ENCODE measurements at places on chromosomes 2 and 18.
A peak's percentile ranks its signal among the peaks of the same experiment; 100 is the strongest.

- DNase-seq: no peak
Measured at GRCh38 chr2:200509235-200509611, 645 bp downstream of the KCTD18 start.

GRCh38 chr2:219398721-219399363 lies 11.1 kb upstream of the DNPEP start:
- DNase-seq: no peak

DNA sequence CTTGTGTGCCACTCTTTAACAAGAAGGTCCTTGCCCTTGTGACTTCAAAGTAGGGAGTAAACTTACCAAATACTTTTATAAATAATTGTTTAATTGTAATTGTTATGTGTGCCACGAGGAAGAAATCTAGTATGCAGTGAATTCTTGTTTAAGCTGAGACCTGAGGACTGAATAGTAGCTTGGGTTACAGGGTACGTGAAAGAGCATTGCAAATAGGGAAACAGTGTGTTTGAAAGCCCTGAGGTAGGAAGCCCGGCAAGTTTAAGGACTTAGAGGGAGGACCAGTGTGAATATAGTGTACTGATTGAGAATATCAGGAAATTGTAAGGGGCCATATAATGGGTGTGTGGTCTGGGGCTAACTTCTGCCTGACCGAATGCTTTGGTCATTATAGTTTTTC lies 26.2 kb downstream of the PHLPP1 start:
- DNase-seq: no peak

GRCh38 chr2:219269362-219270054 lies 9.7 kb upstream of the DNAJB2 start:
- no peak for DNase-seq

GRCh38 chr2:203453858-203454451 lies 81.1 kb downstream of the RAPH1 start:
- DNase-seq: peak; percentile 51

- no peak for DNase-seq
Measured at GRCh38 chr2:112150851-112151250, 12.7 kb downstream of the FBLN7 start.

DNA sequence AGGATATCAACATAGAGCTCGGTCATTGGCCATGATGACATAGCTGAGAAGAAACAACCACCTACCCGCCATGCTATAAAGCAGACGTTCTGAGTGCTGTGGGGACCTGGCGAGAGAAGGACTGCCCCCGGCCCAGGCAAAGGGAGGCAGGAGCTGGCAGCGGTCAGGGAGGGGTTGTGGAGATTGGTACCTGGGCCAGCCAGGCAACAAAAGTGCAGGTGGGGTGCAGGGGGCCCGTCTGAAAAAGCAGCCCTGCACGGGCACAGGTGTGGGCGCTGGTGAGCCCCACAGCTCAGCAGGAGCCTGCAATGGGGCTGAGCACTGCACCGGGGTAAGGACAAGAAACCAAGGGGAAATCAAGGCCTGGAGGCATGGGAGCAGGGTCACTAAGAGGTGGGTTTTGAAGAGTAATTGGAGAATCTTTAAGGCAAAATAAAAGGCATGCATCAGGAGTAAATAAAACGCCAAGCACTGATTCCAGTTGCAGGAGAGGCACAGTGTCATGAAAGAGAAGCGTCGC lies 464.0 kb downstream of the EIPR1 start:
- DNase-seq: no peak

DNA sequence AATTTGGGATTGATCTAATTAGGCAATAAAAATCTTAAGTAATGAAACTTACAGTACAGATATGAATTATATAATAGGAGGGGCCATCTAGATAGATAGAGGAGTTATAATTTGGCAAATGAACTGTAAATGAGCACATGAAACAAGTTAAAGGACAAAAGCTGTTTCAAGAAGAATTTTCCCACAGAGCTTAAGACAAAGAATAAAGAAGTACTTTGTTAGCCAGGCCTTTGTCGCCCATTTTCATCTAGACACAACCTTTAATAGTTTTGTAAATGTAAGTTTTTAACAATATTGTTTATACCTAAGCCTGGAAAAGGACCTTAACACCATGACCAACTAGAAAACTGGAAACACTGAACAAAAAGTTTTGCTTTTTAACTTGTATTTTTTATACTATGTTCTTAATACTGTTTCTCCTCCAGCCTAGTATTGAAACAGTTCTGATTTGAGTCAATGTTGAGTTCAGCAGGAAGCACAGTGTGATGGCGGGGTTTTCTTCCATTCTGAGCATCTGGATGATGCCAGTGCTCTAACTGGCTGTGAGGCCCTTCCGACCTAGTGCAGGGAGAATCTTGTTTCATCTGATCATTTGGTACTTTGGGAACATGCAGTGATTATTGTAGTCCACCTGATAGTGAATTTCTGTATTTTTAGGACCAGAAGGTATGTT lies 37.6 kb downstream of the FARP2 start:
- no peak for DNase-seq

DNA sequence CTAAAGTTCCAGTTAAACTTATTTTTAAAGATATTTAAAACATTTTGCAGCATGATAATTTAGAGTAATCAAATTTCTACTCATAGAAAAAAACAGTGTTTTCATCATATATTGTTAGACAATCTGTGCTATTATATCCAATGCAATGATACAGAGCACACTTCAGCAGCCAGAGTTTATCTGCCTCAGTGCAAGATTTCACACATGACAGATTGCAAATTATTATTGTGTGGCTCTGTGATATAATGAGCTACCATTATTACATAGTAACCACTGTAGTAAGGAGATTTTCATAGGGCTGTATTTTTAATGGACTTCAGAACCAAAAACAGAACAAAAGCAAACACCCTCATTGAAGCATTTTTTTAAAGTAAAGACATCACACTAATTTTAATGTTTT lies 762.4 kb downstream of the DSC3 start:
- no peak for DNase-seq

GRCh38 chr2:192250961-192251360 lies 56.2 kb upstream of the TMEFF2 start:
- DNase-seq: no peak

DNA sequence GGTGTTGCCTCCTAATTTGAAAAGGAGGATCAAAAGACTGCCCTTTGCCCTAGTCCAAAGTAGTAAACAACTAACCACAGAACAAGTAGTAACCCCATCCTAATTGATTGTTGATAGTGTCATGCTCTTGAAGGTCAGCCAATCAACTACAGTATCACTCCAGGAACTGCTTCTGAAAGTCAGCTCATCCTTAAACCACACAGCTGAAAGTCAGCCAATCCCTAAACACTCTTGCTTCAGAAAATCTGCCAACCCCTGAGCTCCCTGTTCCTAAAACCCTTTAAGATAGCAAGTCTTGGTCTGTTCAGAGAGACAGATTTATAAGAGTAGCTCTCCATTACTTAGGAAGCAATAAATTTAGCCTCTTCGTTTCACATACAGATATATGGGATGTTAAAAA lies 51.6 kb upstream of the CPO start:
- no peak for DNase-seq

DNA sequence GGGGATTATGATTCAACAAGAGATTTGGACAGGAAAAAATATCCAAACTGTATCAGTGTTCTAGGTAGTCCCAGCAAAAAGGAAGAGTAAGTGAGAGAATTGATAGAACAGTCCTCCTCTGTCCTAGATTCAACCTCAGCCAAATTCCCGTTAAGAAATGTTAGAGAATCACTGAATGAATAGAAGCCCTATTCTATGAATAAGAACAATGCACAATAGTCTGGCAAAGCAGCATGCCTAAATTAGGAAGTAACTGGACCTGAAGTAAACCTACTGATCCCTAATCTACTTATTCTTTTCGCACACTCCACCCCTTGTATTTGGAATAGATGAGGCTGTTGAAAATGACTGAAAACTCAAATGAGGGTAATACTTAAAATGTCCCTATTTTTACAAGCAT lies 1665.5 kb downstream of the LRP1B start:
- DNase-seq: no peak

GRCh38 chr18:47929681-47930198 lies 719 bp downstream of the SMAD2 start:
- DNase-seq: peak; percentile 22

- no peak for DNase-seq
Measured at GRCh38 chr2:158633261-158633660, 161.9 kb upstream of the DAPL1 start.

GRCh38 chr2:137937778-137938177 lies 26.5 kb upstream of the HNMT start:
- no peak for DNase-seq

GRCh38 chr2:61125123-61125710 lies 36.8 kb upstream of the C2orf74 start:
- no peak for DNase-seq

DNA sequence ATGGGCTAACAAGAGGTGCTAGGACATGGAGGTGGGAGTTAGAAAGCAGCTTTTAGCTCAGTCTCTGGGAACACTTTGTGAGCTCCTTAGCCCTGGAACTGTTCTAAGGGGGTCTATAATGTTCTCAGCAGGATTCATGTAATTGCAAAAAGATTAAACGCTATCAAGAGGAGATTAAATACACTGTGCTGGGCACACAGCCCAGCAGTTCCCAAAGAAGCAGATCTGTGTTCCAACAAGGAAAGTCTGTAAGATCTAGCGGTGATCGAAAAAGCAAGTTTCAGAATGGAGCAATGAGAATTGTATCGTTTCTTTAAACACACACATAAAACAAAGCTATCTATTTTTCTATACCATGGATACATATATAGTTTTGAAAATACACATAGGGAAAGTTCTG lies 2.4 kb upstream of the ARID5A start:
- DNase-seq: no peak

DNA sequence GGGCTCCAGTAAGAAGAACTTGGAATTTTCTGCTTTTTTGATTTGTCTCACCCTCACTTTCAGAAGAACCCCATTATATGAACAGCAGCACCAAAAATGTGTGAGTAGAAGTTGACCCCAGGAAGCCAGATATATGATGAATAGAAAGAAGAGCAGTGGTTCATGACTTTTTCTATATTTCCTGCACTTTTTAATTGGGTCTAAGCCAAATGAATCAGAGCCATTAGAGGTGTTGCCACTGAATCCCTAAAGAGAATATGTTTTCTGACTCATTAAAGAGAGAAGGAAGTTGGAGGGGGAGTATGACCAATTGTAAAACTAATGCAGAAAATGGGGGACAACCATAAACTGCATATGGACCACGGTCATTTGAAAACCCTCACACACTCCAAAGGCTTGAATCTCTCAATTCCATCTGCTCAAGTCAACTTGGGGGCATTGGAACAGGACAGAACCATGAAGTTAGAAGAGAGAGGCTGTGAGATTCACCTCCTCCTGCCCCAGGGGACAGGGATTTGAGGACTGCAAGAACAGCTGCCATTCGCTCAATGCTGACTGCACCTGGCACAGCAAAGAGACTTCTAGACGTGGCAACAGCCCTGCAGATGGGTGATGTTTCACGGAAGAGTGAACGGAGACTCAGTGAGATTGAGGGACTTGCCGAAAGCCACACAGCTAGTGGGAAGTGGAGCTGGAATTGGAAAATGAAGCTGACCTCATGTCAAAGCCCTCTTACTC lies 3.0 kb downstream of the DAPL1 start:
- no peak for DNase-seq

DNA sequence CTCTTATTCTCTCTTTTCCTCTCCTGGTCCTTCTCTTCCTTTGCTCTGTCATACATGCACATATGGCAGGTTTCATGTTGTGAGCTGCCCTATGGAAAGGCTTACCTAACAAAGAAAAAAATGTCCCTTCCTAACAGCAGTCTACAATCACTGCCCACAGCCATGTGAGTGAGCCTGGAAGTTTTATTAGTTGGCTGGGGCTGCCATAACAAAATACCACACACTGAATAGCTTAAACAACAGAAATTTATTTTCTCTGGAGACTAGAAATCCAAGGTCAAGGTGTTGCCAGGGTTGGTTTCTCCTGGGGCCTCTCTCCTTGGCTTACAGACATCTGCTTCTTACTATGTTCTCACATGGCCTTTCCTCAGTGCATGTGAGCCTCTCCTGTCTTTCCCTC lies 142.1 kb downstream of the TRIB2 start:
- DNase-seq: no peak

GRCh38 chr18:23912356-23912755 lies 102.2 kb upstream of the TTC39C start:
- peak; percentile 72 for DNase-seq

- no peak for DNase-seq
Measured at GRCh38 chr2:26707747-26708146, 15.2 kb downstream of the KCNK3 start.

- DNase-seq: peak; percentile 66
Measured at GRCh38 chr2:18373664-18374063, 186.8 kb downstream of the RDH14 start.

GRCh38 chr18:61991201-61991600 lies 98.4 kb upstream of the RNF152 start:
- DNase-seq: peak; percentile 46

GRCh38 chr2:98894331-98895000 lies 41.6 kb downstream of the CRACDL start:
- no peak for DNase-seq

GRCh38 chr2:52238782-52239181 lies 1206.8 kb upstream of the NRXN1 start:
- DNase-seq: no peak

DNA sequence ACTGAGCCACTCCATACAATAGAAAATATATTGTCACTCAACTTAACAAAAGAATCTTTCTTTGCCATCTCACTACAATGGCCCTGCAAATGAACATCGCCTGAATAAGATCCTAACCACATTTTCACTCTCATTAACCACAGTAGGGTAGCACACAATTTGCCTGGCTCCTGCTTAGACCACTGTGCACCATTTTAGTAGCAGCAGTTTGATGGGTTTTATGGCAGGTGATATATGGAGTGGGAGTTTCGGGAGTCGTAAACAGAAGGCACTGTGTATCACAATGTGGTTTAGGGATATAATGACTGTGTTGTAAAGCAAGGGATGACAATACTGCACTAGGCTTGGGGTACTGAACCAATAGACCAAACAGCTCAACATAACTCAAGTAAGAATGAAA lies 617.4 kb downstream of the BCL11A start:
- DNase-seq: no peak

DNA sequence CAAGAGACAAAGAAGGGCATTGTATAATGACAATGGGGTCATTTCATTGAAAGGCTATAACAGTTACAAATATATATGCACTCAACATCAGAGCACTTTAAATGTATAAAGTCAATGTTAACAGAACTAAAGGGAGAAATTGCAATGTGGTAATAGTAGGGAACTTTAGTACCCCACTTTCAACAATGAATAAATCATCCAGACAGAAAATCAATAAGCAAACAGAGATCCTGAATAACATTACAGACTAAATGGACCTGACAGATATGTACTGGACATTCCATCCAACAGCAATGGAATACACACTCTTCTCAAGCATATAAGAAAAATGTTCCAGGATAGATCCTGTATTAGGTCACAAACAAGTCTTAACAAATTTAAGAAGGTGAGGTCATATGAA lies 90.5 kb upstream of the ALKAL2 start:
- no peak for DNase-seq
